ENCODE measurements at places on chromosomes 5 and 9.

- ATAC-seq: no peak
These were observed 183.6 kb downstream of the PTTG1 start for GRCh38 chr5:160605266-160605665.

- no peak for ATAC-seq
These were observed 530.0 kb downstream of the SEMA5A start for GRCh38 chr5:9015937-9016270.

DNA sequence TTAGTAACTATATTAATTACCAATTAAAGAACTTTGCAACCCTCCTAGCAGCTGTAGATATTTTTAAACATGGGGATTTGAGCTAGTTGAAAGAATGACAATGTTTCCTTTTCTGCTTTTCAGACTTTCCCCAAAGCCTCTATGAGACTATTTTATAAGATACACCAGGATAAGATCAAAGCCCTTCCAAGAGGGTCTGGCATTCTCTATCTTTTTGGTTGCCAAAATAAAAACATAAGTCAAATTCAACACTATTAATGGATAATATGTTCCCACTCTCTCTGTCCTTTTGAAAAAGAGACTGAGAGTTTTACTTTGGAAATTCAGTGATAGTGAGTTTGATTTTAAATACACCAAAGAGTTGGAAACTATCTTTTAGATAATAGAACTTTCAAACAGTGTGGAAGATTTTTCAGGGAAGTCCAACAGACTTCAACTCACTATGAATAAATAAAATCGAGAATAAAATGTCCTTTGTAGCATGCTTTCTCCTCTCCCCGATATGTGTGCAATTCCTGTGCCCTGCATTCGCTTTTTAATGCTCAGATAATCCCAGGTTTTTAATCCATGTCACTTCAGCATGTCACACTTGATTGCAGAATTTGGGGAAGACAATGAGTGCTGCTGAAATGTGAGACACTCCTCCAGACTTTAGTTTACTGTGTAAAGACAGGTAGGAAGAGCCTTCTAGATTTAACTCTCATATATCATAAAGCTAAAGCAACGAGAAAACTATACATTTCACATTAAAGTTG lies 1095.7 kb upstream of the DMAC1 start:
- ATAC-seq: no peak

DNA sequence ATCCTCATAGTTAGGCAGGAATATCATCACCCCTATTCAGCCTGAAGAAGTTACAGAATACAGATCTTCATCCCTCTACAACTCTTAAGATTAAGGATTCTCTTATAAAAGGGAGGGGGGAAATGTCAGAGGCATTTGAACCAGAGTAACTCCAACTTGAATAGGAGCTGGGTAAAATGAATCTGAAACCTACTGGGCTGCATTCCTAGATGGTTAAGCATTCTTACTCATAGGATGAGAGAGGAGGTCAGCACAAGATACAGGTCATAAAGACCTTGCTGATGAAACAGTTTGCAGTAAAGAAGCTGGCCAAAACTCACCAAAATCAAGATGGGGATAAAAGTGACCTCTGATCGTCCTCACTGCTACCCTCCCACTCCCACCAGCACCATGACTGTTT lies 14.4 kb downstream of the FREM1 start:
- ATAC-seq: no peak
